ENCODE measurements at places on chromosomes 2 and 18. TPM values are rescaled to one million over a fixed set of nuclear protein-coding genes. Genes with fewer than 3 reads are reported as not detected.

E2F6 gene
- 38.6 TPM for total RNA-seq

GRCh38 chr2:187593697-187594096, 39.5 kb upstream of the TFPI start:
- DNase-seq: no peak

GRCh38 chr2:1988594-1988993, 244.3 kb upstream of the PXDN start:
- no peak for DNase-seq

- DNase-seq: peak; percentile 19
Measured at GRCh38 chr2:196516564-196516963, 123.0 kb upstream of the CCDC150 start.

PROKR1 gene
- total RNA-seq: not detected

DNA sequence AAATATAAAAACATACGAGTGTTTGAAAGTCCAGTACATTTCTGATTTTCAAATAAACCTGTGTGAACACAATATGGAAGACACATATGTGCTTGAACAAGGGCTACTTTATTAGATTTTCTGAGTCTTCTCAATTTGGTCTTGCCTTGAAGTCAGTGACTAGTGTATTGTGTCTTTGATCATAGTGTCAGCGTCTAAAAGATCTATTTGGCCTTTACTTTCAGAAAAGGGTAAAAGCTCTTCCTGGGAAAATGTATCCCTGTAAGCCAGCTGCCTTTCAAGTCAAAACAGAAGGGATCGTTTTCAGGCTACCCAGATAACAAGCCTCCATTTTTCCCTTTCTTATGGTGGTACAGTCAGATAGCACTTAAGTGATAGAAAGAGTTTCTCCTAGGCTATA, 471.9 kb downstream of the CMPK2 start:
- no peak for DNase-seq

- peak; percentile 22 for DNase-seq
Measured at GRCh38 chr18:22639561-22639960, 221.8 kb upstream of the CTAGE1 start.

DNA sequence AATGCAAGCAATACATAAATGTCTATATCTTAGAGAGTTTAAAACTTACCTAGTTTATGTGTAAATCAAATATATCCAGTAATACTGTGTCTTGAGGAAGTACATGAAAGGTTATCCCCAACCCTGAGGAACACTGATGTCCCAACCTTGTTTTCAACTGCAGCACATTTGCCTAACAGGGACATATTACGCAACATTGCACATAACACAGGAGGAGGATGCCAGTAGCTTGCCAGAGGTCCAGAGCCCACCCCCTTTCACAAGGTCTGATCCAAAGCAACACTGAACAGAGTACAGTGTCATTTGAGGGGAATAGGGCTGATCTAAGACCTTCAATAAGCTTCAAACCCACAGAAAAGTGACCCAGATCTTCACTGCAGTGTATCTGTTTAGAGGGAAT, 678.5 kb downstream of the ARHGAP15 start:
- no peak for DNase-seq

NEU4 gene
- not detected for total RNA-seq

GRCh38 chr2:179574061-179574519, 287.3 kb downstream of the ZNF385B start:
- no peak for DNase-seq

DNA sequence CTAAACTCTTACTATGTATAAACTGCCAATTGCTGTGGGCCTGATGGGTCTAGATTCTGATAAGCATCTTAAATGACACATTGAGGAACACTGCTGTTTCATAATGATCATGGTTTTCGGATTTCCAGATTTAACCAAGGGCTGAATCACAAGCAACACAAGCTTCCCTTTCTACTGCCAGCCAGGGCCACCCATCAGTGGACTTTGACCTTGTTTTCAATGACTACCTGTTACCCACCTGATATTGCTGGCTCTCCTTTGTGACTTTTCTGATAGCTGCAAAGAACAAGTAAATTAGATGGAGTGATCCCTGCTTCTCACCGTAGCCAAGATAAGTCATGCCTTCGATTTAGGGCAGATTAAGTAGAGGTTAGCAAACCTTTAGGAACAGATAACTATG, 259.0 kb downstream of the PAX3 start:
- DNase-seq: no peak

DNA sequence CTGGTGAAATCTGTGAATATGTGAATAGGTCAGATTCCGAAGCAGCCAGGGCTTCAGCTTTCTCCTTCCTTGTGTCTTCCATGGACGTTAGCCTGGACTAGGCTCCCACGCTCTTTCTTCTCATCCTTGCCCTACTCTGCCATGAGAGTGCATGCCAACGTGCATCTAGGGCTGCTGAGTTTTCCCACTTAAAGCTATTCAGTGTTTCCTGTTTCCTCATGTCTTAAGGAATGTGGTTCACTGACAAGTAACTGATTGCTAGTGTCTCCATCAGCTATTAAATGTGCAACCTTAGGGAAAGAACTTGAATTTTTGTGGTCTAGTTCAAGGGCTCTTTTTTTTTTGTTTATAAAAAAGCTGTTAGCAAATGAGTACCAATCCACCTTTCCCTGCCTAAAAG, 642.3 kb upstream of the LINC00305 start:
- no peak for DNase-seq

DNA sequence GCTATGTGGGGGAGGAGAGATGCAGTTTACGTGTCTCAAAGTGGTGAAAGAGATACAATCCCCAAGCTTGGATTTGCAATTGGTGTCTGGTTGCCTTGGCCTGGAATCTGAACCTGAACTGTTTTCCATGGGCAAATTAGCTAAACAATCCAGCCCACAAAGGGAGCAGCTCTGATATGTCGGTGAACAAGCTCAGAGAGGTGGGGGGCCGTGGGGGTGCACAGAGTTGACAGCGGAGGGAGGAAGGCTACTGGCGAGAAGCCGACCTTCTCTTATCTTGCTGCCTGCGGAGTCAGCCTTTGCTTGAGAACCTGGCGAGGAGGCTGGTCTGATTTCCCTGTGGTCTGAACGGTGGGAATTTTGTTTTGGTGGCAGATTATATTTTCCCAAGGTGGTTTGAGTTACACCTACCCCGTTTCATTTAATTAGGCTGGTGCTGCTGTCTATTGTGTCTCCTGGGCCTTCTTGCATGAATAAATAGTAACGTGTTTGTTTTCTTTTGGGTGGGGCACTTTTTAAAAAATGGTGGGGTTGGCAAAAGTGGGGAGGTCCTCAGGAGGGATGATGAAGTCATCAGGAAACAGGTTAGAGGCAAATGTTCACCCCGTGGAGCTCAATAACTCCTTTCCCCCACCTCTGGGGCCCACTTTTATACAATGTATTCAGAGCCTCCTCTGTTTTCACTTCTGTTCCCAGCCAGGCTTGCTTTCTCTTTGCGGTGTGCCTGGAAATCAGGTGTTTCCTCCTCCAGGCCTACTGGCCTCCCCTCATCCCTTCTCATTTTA, 80.9 kb upstream of the IGFBP5 start:
- peak; percentile 68 for DNase-seq

AKAIN1 gene
- not detected for total RNA-seq

SLC5A7 gene
- total RNA-seq: not detected

GRCh38 chr2:12083081-12083581, 336.7 kb downstream of the LPIN1 start:
- no peak for DNase-seq

TEX44 gene
- not detected for total RNA-seq

- no peak for DNase-seq
Measured at GRCh38 chr2:167856190-167856589, 391.2 kb downstream of the STK39 start.

NT5C1B gene
- 0.21 TPM for total RNA-seq

HOXD4 gene
- total RNA-seq: 2.5 TPM

GPR55 gene
- total RNA-seq: not detected

DNA sequence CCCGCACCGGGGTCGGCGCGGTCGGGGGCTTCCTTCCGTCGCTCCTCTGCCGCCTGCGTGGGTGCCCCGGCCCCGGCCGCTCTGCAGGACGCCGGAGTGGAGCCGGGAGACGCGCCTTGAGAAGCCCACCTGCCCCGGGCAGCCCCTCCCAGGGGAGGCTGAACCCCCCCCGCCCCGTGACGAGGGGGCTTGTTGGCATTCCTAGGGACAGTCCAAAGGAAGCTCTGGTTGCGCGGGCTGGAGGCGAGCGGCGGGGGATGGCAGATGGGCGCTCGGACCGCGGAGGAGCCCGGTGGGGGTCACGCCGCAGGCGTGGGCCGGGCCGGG, 133.5 kb upstream of the MGAT5 start:
- peak; percentile 24 for DNase-seq

RTP5 gene
- total RNA-seq: not detected

DNA sequence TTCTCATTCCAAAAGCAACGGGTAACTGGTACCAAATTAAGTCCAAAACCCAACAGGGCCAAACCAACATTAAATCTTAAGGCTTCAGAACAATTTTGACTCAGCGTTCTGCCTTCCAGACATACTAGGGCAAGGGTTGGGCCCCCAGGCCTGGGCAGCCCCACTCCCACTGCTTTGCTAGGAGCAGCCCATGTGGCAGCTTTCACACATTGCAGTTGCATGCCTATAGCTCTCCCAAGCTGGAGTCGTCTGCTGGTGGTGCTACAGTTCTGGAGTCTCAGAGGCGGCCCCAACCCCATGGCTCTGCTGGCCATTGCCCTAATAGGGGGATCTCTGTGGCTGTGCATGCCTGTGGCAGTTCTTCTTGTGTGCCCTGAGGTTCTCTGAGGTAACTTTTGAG, 37.6 kb upstream of the CD226 start:
- no peak for DNase-seq

- no peak for DNase-seq
Measured at GRCh38 chr2:162342321-162342720, 1.6 kb upstream of the GCA start.

ZSWIM2 gene
- total RNA-seq: not detected

GRCh38 chr2:44051593-44052347, 56.0 kb upstream of the LRPPRC start:
- no peak for DNase-seq

GRCh38 chr2:38666556-38666910, 619 bp downstream of the GALM start:
- DNase-seq: no peak

DNA sequence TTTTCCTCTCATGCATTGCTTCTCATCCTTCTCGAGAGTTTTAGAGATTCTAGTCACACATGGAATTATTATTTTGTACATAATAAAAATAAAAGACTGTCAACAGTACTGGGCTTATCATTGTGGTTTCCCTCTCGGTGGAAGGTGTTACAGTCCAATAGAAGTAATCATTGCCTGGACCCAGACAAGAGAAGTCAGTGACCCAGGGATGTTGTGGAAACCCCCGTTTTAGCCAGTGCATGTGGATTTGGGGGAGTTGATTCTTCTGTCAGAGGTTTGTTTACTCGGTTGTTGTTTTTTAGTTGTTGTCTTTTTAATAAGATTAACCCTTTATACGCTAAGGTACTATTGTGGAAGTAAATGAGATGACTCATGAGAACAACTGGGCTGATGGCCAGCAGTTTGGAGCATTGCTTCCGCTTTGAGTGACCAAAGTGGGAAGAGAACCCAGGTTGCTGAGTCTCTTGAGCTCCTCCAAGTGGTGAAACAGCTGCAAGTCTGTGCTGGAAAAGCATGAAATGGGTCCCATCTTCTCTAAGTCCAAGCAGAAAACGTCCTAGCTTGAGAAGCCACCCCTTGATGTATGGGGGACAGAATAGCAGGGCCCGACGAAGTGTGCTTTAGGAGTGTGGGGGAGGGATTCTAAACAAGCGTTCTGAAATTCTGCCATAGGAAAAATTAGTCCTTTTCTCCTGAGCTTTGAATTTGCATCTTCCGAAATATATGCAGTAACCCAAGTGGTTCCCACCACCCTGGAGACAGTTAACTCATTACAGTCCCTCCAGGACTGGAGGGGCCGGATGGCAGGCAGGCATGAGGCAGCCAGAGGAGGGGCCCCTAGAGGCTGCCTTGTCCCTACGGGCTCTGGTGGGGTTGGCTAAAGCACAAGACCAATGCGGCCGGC, 61.8 kb upstream of the GPR45 start:
- peak; percentile 82 for DNase-seq

GRCh38 chr18:59675346-59675745, 21.9 kb downstream of the CCBE1 start:
- DNase-seq: no peak

- no peak for DNase-seq
Measured at GRCh38 chr2:67037655-67038054, 359.5 kb upstream of the ETAA1 start.

SIX3 gene
- 0.24 TPM for total RNA-seq

DNA sequence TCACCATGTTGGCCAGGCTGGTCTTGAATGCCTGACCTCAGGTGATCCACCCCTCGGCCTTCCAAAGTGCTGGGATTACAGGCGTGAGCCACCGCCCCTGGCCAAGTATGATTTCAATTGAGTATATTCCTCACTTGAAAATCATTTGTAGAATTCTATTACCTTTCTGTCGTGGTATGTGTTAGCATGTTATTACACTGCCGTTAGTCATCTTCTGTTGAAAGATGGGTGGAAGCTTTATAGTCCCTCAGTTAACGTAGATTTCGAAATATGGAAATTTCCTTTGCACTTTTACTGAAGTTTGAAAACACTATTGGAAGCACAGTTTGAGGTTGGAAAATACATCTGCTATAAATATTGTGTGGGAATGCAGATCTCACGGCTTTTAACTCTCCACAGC, 14.7 kb downstream of the NIFK start:
- peak; percentile 58 for DNase-seq

DNA sequence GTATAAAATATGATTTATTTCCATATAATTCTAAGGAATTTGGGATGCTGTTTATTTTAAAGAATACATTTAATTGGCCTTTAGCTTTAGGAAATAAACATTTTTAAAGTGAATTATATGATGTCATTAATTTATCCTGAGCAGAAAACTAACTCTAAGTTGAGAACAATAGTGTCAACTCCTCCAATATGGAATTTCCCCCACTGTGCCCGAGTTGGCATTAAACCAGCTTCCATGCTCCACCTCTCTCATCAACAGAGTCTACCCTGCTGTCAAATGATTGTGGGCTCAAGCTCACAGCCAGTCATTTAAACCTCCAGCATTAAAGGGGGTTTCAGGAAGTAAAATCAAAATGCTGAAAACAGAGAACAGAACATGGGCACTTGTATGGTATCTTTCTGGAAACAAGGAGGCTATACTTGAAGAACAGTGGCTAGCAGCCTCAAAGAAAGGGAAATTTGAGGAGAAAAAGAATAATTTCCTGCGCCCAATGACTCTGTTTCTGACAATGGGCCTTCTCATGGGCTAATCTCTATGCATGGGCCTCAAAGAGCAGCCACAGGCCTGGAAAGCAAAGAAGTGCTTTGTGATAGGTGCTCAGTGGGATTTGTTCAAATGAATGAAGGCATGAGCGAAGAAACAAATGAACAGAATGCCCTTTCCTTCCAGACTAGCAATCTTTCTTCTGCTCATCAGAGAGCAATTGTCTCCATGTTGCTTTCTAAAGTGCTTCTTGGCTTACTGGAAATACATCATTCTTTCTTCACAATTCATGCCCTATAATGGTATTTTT, 252.8 kb downstream of the MTX2 start:
- no peak for DNase-seq

ALPG gene
- not detected for total RNA-seq

DNA sequence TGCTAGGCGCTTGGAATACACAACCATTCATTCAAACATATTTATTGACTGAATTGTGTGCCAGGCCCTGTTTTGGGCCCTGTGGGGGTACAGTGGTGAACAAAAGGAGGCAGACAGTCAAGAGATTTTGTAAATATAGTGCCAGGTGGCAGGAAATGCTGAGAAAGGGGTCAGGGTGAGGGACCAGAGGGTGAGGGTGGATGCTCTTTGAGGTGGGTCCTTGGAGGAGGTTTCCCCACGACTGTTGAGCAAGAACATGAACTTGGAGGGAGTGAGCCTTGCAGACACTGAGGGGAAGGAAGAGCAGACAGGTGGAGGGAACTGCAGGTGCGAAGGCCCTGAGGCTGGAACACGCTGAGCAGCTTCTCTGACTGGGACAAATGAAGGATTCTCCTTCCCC, 40.7 kb downstream of the ODC1 start:
- DNase-seq: no peak
